Pancreas (tissue), 10 donors: ENCODE measurements at places on chromosomes 5 and 9.
A peak's percentile ranks its signal among the peaks of the same experiment; 100 is the strongest.

- no peak for DNase-seq
Observed at GRCh38 chr5:141908796-141909195, 14.9 kb upstream of the DELE1 start.

DNA sequence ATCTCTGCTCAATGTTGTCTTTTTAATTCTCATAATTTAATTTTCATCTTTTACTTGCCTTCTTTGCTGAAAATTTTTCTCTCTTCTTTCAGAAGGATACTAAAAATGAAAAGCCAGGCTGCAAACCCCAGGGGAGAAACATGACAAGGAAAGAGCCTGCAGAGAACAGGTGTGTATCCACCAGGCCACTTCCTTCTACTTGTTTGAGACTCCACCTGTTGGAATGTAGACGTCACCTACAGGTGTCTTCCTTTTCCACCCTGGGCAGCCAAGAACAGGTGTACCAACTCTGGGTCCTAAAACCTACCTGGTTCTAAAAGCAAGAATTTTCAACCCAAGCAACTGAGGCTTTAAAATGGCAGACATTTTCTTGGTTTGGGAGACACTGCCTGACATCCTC, 166.8 kb downstream of the ATP10B start:
- peak; percentile 54 for DNase-seq

- no peak for DNase-seq
Observed at GRCh38 chr5:151912360-151912759, 12.3 kb downstream of the GLRA1 start.

- DNase-seq: no peak
Observed at GRCh38 chr5:110623874-110624273, 102.6 kb downstream of the TMEM232 start.

DNA sequence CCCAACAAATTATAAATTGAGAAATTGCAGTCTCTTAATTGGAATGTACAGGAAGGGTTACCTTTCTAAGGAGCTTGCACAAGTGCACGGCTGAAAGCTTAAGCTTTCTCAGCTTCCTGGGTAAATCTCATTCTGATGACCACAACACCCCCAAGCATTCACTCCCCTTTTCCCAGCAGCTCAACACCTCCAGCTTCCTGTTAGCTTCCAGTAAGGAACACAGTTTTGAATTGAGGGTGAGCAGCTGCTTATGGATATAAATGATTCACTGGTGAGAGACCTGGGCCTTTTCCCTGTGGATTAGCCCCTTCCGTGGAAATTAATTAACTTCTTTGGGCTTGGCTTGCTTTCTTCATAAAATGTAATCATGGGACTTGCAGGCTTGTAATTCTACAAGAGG, 101.2 kb downstream of the SLC28A3 start:
- no peak for DNase-seq

- DNase-seq: no peak
Observed at GRCh38 chr9:109449036-109449798, 48.9 kb downstream of the PTPN3 start.

GRCh38 chr9:79796411-79796810, 224.6 kb downstream of the TLE4 start:
- no peak for DNase-seq

DNA sequence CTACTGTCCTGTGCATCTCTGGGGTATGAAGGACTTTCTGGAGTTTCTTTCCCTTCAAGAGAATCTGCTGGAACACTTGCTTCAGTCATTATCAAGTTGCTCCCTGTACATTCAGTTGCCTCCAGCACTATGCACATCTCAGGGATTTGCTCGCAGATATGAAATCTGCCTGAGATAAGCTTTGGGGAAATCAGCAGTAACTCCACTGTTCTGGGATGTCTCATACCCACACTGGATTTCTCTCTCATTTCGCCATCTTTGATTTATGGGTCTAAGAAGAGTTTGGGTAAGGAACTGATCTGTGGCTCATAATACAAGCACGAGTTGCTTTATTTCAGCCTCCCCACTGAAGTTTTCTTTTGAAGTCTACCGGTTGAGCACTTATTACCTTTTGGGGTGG, 585.6 kb downstream of the PSAT1 start:
- DNase-seq: no peak

GRCh38 chr5:142655339-142656267, 30.3 kb downstream of the FGF1 start:
- DNase-seq: peak; percentile 56
